ENCODE measurements at places on chromosomes 3 and 15. TPM values are rescaled to one million over a fixed set of nuclear protein-coding genes. Genes with fewer than 3 reads are reported as not detected.

The PLA2G4E gene
- not detected for total RNA-seq

The TMEM202 gene
- not detected for total RNA-seq

The ACTRT3 gene
- 3.3 TPM for total RNA-seq

The CCPG1 gene
- 63.1 TPM for total RNA-seq

The SERPINI1 gene
- total RNA-seq, result 45.0 TPM

The TMOD2 gene
- total RNA-seq, result 8.4 TPM

The RBP2 gene
- total RNA-seq, result not detected

The ASB14 gene
- total RNA-seq, result not detected

The COL7A1 gene
- total RNA-seq, result 28.7 TPM

The CYP1A2 gene
- total RNA-seq, result not detected

The RETNLB gene
- total RNA-seq, result not detected

The TEX9 gene
- total RNA-seq, result 11.0 TPM

The CCR8 gene
- not detected for total RNA-seq

- no peak overlapping the region for H3K27ac ChIP-seq
- no peaks in the 10 kb centered on the region for H3K27me3 ChIP-seq
- no peak for DNase-seq
- H3K4me1 ChIP-seq, result no peaks in the 10 kb centered on the region
Observed at GRCh38 chr15:67783303-67783702, 42.0 kb upstream of the SKOR1 start.

DNA sequence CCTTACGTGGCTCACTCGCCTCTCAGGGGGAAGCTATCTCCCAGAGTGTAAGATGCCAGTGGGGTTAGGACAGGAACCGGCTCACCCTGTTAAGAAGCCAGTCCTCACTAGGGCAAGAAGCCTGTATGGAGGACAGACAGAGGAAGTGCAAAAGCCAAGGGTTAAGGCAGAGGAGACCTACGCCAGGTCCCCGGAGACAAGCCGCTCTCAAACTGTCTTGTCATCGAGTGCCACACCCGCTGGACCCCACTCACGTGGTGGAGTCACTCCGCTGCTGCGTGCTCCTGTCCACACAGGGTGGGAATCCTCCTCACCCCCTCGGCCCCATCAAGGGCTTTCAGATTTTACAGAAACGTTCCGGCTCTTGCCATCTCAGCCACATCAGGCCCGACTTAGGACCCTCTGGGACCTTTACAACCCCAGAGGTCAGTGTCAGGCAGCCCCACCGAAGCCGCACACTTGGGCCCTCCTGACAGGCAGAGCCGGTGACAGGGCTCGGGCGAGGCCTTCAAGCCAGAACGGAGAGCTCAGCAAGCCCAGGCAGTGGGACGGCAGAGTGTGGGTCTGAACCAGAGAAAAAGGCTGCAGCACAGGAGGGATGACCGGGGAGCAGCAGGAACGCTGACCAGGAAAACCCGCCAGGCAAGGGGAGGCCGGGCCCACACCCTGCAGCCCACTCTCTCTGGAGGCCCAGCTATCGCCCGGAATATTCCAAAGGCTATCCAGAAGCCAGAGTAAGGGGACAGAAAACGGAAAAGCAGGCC lies 61.7 kb downstream of the XXYLT1 start:
- no peak for DNase-seq
- H3K4me3 ChIP-seq, result no peak overlapping the region
- peaks cover 51% of the 10 kb centered on the region for H3K4me1 ChIP-seq
- peak overlapping the region; percentile 91 for H3K27ac ChIP-seq
- H3K36me3 ChIP-seq, result no peaks in the 10 kb centered on the region
- H3K27me3 ChIP-seq, result no peaks in the 10 kb centered on the region

DNA sequence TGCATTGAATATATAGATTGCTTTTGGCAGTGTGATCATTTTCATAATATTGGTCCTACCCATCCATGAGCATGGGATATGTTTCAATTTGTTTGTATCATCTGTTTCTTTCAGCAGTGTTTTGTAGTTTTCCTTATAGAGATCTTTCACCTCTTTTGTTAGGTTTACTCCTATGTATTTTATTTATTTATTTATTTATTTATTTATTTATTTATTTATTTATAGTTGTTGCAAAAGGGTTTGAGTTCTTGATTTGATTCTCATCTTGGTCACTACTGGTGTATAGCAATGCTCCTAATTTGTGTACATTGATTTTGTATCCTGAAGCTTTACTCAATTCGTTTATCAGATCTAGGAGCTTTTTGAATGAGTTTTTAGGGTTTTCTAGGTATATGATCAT lies 478.2 kb downstream of the UNC13C start:
- DNase-seq, result no peak
- no peaks in the 10 kb centered on the region for H3K27me3 ChIP-seq
- H3K4me3 ChIP-seq, result no peak overlapping the region
- H3K36me3 ChIP-seq, result no peaks in the 10 kb centered on the region
- no peaks in the 10 kb centered on the region for H3K4me1 ChIP-seq
- H3K27ac ChIP-seq, result no peak overlapping the region

DNA sequence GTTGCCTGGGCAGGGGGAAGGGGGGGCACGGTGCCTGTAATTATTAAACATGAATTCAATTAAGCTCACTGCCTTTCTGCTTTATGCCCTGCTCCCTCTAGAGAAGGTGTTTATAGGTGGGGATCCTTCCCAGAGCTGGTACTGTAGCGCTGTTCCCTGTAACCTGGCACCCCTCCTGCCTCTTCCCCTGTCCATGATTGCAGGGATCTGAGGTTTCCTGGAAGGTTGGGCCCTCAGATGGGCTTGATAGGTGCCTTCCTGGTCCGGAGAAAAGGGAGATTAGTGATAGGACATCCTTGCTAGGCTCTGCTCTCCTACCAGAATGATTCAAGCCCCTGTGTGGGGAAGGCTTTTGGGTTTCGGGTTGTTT lies 2.1 kb upstream of the FAM131A start:
- H3K27me3 ChIP-seq, result no peaks in the 10 kb centered on the region
- no peak overlapping the region for H3K4me3 ChIP-seq
- peaks cover 36% of the 10 kb centered on the region for H3K36me3 ChIP-seq
- DNase-seq, result no peak

DNA sequence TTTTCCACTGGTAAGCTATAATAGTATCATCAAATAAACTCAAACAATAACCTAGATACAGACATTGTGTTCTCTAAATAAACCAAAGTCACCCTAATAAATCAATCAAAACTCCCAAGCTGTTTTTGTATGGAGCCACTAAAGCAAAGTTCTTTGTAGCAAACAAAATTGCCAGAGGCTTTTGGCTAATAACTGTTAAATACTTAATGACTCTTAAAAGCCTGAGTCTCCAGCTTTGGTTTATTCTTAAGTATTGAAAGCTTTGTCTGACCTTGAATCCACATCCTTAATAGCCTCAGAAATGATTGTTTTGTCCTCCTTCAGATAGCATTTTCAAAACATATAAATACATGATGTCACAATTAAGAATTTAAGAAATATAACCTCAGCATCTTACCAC lies 725.3 kb downstream of the SI start:
- no peak overlapping the region for H3K4me3 ChIP-seq
- no peaks in the 10 kb centered on the region for H3K36me3 ChIP-seq
- H3K4me1 ChIP-seq, result no peaks in the 10 kb centered on the region
- no peak for DNase-seq

DNA sequence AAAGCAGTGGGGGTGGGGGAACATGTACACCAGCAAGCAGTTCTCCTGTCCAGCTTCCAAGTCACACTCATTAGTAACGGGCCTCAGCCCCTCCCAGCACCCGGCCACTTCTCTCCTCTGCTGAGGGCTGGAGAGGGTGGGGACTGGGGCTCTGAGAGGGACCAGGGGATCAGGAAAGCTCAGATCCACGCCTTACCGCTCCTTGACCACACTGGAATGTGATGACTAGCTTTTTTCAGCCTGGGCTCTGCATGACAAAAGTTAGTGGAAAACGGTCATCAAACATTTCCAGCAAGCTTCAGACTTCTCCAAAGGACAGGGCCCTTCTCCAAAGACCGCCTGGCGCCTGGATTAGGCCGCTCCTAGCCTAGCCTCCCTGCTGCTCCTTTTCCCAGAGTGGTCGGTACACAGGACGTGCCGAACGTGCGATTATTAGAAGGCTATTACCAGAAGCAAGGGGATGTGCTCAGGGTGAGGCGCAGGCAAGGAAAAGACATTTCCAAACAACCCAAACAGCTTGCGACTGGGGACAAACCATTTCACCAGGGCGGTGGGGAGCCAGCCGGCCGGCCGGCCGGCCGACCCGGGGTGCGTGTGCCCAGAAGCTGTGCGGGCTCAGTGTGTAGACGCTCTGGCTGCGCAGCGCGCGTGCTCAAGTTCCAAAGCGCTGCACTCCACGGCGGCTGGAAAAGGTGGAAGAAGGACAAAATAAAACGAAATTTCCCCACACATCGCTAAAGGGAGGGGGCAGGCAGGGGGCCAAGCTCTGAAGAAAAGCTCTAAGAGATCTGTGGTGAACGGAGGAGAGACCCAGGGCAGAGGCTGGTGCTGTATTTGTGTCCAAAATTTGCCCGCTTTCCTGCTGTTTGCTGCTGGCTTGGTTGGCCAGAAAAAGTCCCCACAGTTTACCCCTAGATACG lies 51.0 kb upstream of the SSR3 start:
- peak; percentile 91 for DNase-seq
- H3K27me3 ChIP-seq, result no peaks in the 10 kb centered on the region
- peaks cover 13% of the 10 kb centered on the region for H3K4me1 ChIP-seq
- H3K4me3 ChIP-seq, result peak overlapping the region; percentile 56
- H3K36me3 ChIP-seq, result no peaks in the 10 kb centered on the region

GRCh38 chr3:174618368-174619080 lies 240.6 kb upstream of the NAALADL2 start:
- no peak overlapping the region for H3K27ac ChIP-seq
- no peaks in the 10 kb centered on the region for H3K27me3 ChIP-seq
- no peak overlapping the region for H3K4me3 ChIP-seq

DNA sequence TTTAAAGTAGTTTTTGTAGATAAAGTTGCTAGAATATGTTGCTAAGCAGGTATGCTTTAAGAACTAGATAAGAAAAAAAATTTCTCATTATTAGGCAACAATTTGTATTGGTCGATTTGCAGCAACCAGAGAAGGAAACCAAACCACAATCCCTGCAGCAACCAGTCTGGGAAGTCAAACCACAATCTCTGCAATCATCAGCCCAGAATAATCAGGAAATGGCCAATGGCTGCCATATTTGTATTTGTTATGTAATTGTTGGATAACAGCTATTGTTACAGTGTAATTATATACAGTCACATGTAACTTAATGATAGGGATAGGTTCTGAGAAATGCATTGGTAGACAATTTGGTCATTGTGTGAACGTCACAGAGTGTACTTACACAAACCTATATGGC lies 23.6 kb downstream of the STXBP5L start:
- DNase-seq, result no peak
- no peak overlapping the region for H3K4me3 ChIP-seq
- no peak overlapping the region for H3K27ac ChIP-seq
- H3K36me3 ChIP-seq, result no peaks in the 10 kb centered on the region

GRCh38 chr3:131701153-131701770 lies 198.5 kb upstream of the MRPL3 start:
- H3K4me1 ChIP-seq, result peaks cover 13% of the 10 kb centered on the region
- H3K27me3 ChIP-seq, result no peaks in the 10 kb centered on the region
- H3K36me3 ChIP-seq, result no peaks in the 10 kb centered on the region
- no peak overlapping the region for H3K4me3 ChIP-seq

GRCh38 chr3:168117059-168117458 lies 21.3 kb upstream of the GOLIM4 start:
- peaks cover 4% of the 10 kb centered on the region for H3K4me1 ChIP-seq
- no peak overlapping the region for H3K4me3 ChIP-seq
- DNase-seq, result peak; percentile 75
- no peaks in the 10 kb centered on the region for H3K36me3 ChIP-seq
- no peak overlapping the region for H3K27ac ChIP-seq

GRCh38 chr3:141126661-141127343 lies 75.7 kb downstream of the SPSB4 start:
- H3K27ac ChIP-seq, result no peak overlapping the region
- no peaks in the 10 kb centered on the region for H3K36me3 ChIP-seq
- DNase-seq, result no peak
- H3K4me1 ChIP-seq, result no peaks in the 10 kb centered on the region
- H3K4me3 ChIP-seq, result no peak overlapping the region
- peaks cover 3% of the 10 kb centered on the region for H3K27me3 ChIP-seq

DNA sequence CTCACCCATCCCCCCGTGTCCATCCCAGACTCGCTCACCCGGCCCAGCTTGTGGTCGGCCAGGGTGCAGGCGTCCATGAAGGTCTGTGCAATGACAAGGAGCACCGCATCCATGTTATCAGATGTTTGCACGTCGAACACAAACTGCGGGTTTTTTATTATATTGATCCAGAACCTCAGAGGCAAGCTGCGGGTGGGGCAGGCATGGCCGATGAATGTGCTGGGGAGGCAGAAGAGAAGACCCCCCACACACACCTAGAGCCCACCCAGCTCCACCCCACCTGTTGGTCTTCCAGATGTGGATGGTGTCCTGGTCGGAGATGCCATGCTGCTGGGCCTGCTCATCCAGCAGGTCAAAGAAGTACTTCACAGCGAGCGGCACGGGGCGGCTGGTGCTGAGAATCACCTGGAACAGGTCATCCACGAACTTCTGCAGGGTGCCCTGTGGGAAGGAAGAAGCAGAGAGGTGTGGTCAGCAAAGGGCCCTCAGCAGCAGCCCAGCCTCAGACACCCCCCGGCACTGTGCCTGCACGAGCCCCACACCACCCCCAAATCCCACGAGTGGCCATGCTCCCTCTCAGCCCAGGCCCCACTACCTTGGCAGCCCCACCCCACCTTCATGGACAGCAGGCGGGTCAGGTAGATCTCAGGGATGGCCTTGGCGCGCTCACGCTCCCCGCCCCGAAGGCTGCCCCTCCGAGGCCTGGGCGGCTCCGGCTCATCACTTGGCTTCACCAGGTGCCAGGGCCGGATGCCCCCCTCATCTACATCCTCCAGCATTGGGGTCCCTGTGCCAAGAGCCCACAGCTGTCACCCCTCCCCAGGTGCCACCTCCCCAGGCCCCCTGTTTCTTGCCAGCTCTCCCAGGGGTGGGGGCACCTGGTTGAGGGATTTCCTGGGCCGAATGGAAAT lies 20.3 kb downstream of the PLXNB1 start:
- H3K4me1 ChIP-seq, result no peaks in the 10 kb centered on the region
- H3K27me3 ChIP-seq, result no peaks in the 10 kb centered on the region
- no peak overlapping the region for H3K4me3 ChIP-seq
- peaks cover 4% of the 10 kb centered on the region for H3K36me3 ChIP-seq
- no peak overlapping the region for H3K27ac ChIP-seq

- no peaks in the 10 kb centered on the region for H3K27me3 ChIP-seq
- peaks cover 28% of the 10 kb centered on the region for H3K4me1 ChIP-seq
- peak; percentile 57 for DNase-seq
- H3K27ac ChIP-seq, result peak overlapping the region; percentile 98
- H3K4me3 ChIP-seq, result peak overlapping the region; percentile 71
Observed at GRCh38 chr3:114624047-114624445, 330.2 kb downstream of the TIGIT start.

- no peak overlapping the region for H3K27ac ChIP-seq
- DNase-seq, result no peak
- H3K4me3 ChIP-seq, result no peak overlapping the region
Observed at GRCh38 chr15:67193223-67193990, 61.1 kb downstream of the AAGAB start.
